ENCODE measurements at places on chromosomes 4 and X.

DNA sequence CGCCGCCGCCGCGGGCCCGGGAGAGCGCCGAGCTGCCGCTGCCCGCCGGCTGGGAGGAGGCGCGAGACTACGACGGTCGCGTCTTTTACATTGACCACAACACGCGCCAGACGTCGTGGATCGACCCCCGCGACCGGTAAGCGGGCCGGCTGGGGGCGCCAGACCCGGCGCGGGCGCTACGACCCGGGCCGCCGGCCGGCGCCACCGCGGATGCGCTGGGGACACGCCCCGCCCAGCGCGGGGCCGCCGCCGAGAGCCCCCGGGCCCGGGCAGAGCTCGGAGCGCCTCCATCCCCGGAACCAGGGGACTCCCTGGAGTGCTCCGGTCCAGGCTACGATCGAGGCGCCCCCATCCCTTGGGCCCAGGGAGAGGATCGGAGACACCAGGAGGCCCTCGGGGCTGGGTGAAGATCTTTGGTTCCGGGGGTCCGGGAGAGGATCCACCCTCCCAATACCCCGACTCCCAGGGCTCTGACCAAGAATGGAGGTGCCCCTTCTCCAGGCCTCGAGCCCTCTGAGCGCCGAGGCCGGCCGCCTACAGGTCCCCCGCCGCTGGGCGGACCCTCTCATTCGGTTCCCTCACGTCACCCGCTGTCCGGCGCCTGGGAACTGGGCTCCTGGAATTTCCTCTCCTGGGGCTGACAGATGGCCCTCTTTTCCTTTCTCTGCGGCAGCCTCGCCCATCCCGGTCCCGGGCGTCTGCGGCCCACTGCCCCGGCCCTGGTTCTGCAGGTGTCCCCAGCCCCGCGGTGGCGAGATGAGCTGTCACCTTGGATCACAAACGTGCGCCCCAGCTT, 48.8 kb downstream of the CLDN34 start:
- peak overlapping the region; percentile 91 for H3K27ac ChIP-seq
- no peaks in the 10 kb centered on the region for H3K36me3 ChIP-seq
- H3K27me3 ChIP-seq = no peaks in the 10 kb centered on the region
- DNase-seq = no peak
- no peaks in the 10 kb centered on the region for H3K4me1 ChIP-seq
- peak overlapping the region; percentile 63 for H3K4me3 ChIP-seq

DNA sequence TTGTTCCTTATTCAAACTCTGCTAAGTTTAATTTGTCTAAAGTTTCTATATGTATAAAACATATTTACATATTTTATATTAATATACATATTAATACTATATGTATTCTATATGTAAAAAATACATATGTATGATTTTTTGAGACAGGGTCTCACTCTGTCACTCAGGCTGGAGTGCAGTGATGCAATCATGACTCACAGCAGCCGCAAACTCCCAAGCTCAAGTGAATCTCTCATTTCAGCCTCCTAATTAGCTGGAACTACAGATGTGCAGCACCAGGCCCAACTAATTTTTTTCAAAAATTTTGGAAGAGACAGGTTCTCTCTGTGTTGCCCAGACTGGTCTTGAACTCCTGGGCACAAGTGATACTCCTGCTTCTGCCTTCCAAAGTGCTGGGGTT, 684.9 kb downstream of the TRAM1L1 start:
- H3K4me3 ChIP-seq = no peak overlapping the region
- no peak overlapping the region for H3K27ac ChIP-seq
- no peaks in the 10 kb centered on the region for H3K36me3 ChIP-seq
- DNase-seq = no peak
- no peaks in the 10 kb centered on the region for H3K4me1 ChIP-seq
- no peaks in the 10 kb centered on the region for H3K27me3 ChIP-seq

DNA sequence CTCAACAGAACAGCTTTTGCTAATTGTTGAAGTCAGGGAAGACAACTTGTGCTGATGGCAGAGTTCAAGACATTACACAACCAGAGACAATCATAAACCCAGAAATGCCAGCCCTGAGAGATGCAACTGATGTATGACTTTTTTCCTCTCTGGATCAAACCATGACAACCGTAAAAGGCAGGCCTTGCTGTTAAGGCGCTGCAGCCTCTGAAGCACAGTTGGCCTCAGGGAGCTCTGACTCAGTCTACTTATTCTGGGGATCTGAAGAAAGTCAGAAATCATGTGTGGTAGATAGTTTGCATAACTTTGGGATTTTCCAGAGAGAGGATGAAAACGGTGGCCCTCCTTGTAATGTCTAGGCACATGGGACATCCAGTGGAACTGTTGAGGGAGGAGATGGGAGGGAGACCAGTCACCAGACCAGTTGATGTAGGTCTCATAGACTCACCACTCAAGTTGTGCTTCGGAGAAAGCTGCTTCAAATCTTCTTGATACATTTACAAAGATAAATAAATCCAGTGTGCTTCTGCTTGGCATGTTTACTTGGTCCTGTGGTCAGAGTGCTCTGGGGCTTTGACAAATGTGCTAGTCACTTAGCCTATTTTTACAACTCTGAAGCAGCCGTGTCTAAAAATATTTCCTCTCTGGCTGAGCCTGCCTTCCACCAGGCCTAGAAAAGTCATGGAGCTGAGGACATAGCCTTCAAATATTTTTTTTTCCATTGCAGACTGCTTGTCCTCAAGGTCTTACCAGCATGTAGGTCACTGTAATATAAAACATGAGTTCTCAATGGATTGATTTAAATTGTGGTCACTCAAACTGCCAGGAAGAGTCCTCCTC, 7.5 kb downstream of the HADH start:
- no peaks in the 10 kb centered on the region for H3K27me3 ChIP-seq
- H3K36me3 ChIP-seq = no peaks in the 10 kb centered on the region
- H3K4me3 ChIP-seq = no peak overlapping the region

DNA sequence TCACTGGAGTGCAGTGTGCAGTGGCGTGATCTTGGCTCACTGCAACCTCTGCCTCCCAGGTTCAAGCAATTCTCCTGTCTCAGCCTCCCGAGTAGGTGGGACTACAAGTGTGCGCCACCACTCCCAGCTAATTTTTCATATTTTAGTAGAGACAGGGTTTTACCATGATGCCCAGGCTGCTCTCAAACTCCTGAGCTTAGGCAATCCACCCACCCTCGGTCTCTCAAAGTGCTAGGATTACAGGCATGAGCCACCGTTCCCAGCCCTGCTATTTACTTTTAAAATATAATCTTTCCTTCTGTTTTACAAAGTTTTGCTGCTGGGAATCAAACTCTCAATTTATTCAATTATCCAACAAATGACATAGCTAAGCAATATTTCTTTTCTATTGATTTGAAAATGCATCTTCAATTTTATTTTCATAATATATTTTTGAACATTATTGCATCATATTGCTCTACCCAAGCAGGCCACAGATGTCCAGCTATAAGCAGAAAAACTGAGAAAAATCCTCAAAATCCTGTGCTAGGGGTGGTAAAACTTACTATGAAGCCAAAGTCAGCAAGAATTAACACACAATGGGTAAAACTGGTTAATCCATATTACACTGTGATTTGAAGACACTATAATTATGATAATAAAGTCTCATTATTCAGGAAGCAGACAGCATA, 5.2 kb downstream of the TIFA start:
- H3K36me3 ChIP-seq = peaks cover 9% of the 10 kb centered on the region
- H3K27ac ChIP-seq = no peak overlapping the region
- H3K27me3 ChIP-seq = no peaks in the 10 kb centered on the region
- no peaks in the 10 kb centered on the region for H3K4me1 ChIP-seq
- no peak for DNase-seq

DNA sequence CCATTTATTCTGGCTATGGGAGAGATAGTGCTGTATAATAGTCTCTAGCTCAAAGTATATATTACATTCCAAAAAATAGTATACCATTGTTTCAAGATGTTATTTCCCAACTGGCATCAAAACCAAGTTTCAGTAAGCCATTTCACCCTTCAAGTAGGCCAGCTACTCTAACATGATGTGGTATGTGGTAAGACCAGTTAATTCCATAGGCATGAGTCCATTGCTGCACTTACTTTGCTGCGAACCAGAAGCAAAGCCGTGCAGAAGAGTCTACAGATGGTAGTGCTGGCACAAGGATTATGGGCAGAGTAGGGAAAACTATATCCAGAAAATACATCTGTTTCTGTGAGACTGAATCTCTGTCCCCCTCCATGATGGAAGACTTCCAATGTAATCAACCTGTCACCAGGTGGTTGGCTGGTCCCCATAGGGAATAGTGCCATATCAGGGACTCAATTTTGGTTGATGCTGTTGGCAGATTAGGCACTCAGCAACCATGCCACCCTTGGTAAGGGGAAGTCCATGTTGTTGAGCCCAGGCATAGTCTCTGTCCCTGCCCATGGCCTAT, 49.8 kb upstream of the HSD17B10 start:
- H3K4me3 ChIP-seq = no peak overlapping the region
- H3K36me3 ChIP-seq = no peaks in the 10 kb centered on the region
- H3K27me3 ChIP-seq = no peaks in the 10 kb centered on the region
- H3K27ac ChIP-seq = no peak overlapping the region

GRCh38 chr4:3788366-3788660, 22.1 kb downstream of the ADRA2C start:
- peaks cover 6% of the 10 kb centered on the region for H3K4me1 ChIP-seq
- H3K36me3 ChIP-seq = no peaks in the 10 kb centered on the region
- H3K4me3 ChIP-seq = no peak overlapping the region
- H3K27ac ChIP-seq = no peak overlapping the region

DNA sequence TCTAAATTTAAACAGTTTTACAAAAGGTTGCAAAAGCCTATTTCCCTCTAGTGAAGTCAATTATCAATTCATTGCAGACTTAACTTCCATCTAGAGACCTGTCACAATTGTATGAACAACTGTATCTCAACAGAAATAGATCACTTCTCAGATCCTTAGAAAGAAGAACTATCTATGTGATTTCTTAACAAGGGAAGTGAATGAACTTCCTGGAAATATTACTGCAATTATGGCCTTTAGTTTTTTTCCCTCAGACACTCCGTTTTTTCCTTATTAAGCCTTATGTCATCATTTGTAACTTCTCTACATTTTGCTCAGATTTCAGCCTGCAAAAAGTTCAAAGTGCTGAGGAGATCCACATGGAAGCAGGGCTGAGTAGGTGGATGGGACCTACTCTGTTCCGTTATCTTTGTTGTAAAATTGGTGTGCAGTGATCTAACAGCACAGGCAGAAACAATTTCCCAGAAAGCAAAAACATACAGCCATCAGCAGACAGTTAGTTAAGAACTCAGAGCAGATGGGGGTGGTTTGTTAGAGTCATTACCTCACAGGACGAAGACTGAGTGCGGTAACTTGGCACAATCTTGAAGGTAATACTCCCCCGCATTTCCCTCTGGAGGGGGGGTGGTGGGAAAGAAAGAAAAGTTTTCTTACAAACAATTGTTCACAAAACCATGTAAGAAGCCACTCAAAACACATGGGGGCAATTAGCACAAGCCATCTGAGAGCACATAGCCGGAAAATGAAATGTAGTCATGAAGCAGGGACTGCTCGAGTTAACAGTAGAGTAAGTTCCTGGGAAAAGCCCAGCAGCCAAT, 112.3 kb downstream of the NYX start:
- H3K36me3 ChIP-seq = no peaks in the 10 kb centered on the region
- DNase-seq = no peak
- no peaks in the 10 kb centered on the region for H3K27me3 ChIP-seq
- H3K4me1 ChIP-seq = no peaks in the 10 kb centered on the region
- no peak overlapping the region for H3K4me3 ChIP-seq

- no peaks in the 10 kb centered on the region for H3K36me3 ChIP-seq
- DNase-seq = no peak
- H3K4me1 ChIP-seq = peaks cover 3% of the 10 kb centered on the region
- H3K27ac ChIP-seq = no peak overlapping the region
These were observed 71.0 kb downstream of the UCHL1 start for GRCh38 chr4:41327770-41328169.

DNA sequence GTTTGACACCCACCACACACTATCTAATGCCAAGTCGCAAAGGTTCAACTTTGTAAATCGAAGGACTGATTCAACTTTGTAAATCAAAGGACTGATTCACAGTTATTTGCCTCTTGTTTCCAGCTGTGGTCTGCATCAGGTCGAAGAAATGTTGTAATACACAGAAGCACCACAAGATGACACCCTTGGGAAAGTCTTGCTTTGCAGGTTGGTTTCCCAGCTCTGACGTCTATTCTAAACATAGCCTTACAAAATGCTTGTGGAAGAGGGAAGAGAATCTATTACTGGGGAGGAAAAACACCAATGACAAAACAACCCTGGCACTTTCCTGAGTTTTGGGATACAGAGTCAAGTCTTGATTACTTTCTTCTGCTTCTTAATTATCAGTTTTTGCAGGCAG, 35.3 kb downstream of the SUPT20HL1 start:
- H3K4me3 ChIP-seq = no peak overlapping the region
- H3K27me3 ChIP-seq = no peaks in the 10 kb centered on the region
- peaks cover 24% of the 10 kb centered on the region for H3K4me1 ChIP-seq
- no peak for DNase-seq

GRCh38 chr4:2366252-2367192, 51.9 kb downstream of the ZFYVE28 start:
- H3K36me3 ChIP-seq = no peaks in the 10 kb centered on the region
- no peak overlapping the region for H3K4me3 ChIP-seq
- no peak for DNase-seq
- H3K27ac ChIP-seq = no peak overlapping the region

- H3K27me3 ChIP-seq = no peaks in the 10 kb centered on the region
- no peak overlapping the region for H3K27ac ChIP-seq
- no peaks in the 10 kb centered on the region for H3K36me3 ChIP-seq
- DNase-seq = peak; percentile 24
- H3K4me3 ChIP-seq = no peak overlapping the region
- H3K4me1 ChIP-seq = no peaks in the 10 kb centered on the region
These were observed 27.2 kb upstream of the JAKMIP1 start for GRCh38 chr4:6227412-6228157.

DNA sequence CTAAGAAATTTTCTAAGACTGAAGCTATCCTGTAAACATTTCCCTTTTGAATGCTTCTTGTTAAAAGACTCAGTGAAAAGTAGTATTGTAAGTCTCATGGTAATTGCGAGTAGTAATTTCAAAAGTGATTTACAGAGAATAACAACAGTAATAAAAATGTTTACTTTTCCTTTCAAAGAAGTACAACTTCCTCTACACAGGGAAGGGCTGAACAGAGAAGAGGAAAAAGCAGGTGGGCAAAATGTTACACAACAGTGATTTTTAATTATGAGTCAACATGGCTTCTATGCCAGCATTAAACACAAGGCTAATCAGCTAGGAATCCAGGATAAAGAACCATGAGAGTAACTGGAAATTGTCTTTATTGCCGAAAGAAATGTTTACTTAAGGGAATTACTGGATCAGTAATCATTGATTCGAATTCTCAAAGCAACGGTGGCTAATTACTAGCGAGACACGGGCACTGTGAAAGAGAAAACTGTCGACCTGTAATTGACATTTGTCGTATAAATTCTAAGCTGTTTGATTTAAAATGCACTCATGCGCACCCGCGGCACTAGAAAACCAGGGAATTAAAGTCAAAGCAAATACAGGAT, 15.4 kb downstream of the UTP3 start:
- no peaks in the 10 kb centered on the region for H3K27me3 ChIP-seq
- peaks cover 29% of the 10 kb centered on the region for H3K4me1 ChIP-seq
- no peaks in the 10 kb centered on the region for H3K36me3 ChIP-seq
- H3K4me3 ChIP-seq = peak overlapping the region; percentile 96
- peak overlapping the region; percentile 91 for H3K27ac ChIP-seq

Data from tibial artery (tissue), 4 donors.